ENCODE measurements at places on chromosomes 6 and 20. TPM values are rescaled to one million over a fixed set of nuclear protein-coding genes. Genes with fewer than 3 reads are reported as not detected.

MAP3K5 gene
- 17.6 TPM for total RNA-seq

USP49 gene
- 1.4 TPM for total RNA-seq

HLA-DRA gene
- total RNA-seq: not detected

BTN1A1 gene
- total RNA-seq: not detected

PSMA7 gene
- 487 TPM for total RNA-seq

TREML2 gene
- total RNA-seq: not detected

KCNK16 gene
- total RNA-seq: not detected

HLA-DRB1 gene
- not detected for total RNA-seq

CRISP2 gene
- total RNA-seq: not detected

MCCD1 gene
- not detected for total RNA-seq

FOXS1 gene
- not detected for total RNA-seq

VWA7 gene
- total RNA-seq: 0.28 TPM

DNA sequence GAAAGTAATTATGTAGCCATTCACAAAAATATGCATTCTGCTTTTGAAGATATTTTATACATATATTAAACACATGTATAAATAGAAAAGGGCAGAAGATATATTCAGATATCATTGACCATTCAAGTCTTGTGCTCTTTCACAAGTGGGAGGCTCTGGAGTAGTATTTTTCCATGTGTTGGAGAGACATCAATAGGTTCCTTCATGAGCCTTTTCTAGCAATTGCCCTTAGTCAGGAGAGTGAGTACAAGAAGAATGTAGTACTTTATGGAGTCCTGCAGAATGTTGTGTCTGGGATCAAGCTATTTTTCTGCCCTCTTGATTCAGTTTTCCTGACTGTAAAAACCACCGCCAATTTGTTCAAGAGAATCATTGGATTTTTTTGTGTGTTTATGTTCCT lies 117.9 kb downstream of the LRRC1 start:
- no peak for DNase-seq

- no peak for DNase-seq
Measured at GRCh38 chr6:56459030-56459805, 183.5 kb downstream of the DST start.

DNA sequence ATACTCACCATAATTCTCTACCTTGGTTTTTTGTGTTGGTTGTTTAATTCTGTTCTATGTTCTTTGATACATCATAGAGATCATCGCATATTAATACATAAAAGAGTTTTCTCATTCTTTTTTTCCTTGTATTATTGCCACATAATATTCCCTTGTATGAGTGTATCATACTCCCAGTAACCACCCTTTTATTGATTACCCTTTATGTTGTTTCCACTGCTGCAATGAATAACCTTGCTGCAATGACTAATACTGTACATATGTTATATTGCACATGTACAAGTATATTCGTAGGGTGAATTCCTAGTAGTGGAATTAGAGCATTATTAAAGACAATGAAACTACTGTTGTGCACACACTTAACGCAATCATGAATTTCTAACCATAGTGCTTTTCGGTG lies 9.1 kb upstream of the SF3B5 start:
- no peak for DNase-seq

GRCh38 chr6:113271437-113271836 lies 585.7 kb upstream of the MARCKS start:
- no peak for DNase-seq

DNA sequence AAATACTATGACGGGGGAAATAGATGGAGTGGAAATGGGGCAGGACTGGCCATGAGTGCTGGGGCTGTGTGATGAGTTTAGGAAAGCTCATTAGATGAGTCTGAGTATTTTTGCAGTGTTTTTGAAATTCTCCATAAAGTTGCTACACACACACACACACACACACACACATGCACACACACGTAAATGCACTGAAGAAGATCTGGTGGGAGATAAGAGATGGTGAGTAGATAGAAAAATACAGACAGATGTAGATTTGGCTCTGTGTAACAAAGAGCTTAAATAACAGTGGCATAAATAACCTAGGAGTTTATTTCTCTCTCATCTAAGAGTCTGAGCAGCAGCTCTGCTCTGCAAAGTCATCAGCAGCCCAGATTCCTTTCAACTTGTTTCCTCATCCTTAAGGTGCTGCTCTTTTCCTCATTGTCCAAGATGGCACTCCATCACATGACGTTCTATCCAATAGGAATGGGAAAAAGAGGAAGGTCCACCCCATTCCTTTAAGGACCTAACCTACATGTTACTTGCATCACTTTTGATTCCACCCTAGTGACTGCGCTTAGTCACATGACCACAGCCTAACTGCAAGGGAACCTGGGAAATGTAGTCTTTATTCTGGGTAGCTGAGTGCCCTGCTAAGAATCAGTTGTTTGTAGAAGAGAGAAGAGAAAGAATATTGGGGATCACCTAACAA lies 76.4 kb downstream of the EYA2 start:
- DNase-seq: peak; percentile 97

- DNase-seq: peak; percentile 77
Measured at GRCh38 chr6:159919011-159919511, 28.3 kb downstream of the MAS1 start.

GRCh38 chr6:12343440-12344162 lies 53.4 kb downstream of the EDN1 start:
- DNase-seq: peak; percentile 44

GRCh38 chr6:113709936-113710509 lies 147.1 kb upstream of the MARCKS start:
- no peak for DNase-seq

DNA sequence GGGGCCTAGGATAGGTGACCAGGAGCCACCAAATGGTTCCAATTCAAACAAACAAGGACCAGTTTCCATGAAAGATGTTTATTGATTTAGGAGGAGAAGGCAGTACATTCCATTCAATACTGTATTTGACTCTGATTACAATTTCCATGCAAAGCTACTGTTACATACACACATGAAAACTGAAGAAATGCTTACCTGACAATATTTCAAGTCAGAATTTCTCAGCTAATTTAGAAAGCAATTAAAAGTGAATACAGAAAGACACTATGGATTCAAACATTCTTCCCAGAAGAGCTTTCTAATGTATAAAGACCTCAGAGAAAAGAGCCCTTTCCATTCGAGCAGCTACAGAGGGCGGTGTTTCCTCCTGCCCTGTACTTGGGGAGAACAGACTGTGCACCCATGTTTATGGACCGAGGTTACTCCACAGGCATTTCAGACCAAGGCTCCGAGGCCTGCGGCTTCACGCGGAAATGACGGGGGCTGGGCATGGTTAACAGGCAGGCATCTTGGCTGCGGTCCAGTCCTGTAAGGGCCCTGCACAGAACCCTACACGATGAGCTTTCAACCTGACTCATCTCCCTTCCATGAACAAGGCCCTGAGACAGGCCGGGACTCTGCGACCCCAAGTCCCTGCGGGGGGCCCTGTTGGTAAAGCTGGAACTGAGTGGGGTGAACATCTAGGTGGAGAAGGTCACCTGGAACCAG lies 25.7 kb upstream of the TCFL5 start:
- peak; percentile 96 for DNase-seq

- DNase-seq: peak; percentile 77
Measured at GRCh38 chr6:152552616-152553209, 84.4 kb downstream of the SYNE1 start.

- no peak for DNase-seq
Measured at GRCh38 chr6:33690766-33691165, 20.7 kb downstream of the UQCC2 start.

GRCh38 chr6:75327807-75328206 lies 43.2 kb upstream of the TMEM30A start:
- no peak for DNase-seq

DNA sequence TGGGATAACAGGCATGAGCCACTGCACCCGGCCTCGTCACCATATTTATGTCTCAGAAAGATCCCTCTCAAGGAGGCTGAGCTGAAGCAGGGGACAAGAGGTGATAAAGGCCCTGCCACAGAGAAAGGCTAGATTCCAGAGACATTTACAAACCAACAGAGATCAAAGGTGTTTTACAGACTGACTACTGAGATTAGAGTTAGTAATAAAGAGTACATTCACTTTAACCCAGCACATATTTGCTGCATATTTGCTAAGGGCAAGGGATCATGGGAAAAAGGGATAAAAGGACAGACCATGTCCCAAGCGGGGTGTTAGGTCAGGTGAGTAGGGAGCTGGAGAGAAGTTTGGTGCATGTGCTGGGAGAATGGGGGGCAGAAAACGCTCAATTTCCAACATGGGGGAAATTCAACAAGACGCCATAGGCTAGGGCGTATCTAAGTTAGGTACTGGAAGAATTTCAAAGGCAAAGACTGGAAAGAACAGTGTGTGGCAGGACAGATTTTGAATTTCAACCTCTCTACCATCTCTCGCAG lies 43.8 kb upstream of the SEC63 start:
- DNase-seq: no peak

DNA sequence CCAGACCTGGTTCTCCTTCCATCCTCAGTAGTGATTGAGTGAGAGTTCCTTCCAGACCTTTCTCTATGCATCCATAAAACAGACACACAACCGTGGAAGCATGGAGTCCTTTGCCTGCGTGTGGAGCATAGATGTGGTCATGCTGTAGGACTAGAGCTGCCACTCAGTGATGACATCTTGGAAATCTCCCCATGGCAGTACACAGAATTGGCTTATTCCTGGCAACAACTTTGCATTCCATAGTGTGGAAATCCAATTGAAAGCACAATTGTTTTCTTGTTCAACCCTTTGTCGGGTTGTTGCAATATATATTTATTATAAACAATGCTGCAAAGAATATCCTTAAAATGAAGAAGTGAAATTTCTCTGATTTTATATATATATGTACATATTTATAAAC lies 547.8 kb downstream of the CDH26 start:
- DNase-seq: no peak

DNA sequence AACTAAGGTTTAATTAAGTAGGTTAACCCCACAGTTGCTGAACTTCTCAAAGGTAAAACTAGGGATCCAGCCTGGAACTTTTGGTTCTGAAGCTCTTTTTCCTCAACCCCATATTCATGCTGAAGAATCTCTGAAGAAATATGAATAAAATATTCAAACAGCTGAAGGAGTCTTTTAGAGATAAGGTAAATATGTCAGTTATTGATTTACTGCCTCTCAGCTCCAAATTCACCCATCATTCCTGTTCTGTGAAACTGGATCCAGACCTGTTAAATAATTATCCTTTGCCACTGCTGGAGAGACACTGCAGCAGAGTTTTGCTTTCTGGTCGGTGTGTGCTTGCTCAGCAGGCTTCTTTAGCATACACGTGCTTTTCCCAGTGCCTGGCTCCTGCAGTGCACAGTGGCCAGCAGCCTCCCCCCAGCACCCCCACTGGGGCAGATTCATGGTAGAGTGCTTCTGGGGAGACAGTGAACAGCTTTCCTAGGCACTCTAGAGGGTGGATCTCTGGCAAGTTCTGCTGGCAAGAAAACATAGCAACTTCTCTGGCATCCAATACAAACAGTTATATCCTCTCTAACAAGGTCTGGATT lies 62.0 kb upstream of the BCLAF1 start:
- no peak for DNase-seq

DNA sequence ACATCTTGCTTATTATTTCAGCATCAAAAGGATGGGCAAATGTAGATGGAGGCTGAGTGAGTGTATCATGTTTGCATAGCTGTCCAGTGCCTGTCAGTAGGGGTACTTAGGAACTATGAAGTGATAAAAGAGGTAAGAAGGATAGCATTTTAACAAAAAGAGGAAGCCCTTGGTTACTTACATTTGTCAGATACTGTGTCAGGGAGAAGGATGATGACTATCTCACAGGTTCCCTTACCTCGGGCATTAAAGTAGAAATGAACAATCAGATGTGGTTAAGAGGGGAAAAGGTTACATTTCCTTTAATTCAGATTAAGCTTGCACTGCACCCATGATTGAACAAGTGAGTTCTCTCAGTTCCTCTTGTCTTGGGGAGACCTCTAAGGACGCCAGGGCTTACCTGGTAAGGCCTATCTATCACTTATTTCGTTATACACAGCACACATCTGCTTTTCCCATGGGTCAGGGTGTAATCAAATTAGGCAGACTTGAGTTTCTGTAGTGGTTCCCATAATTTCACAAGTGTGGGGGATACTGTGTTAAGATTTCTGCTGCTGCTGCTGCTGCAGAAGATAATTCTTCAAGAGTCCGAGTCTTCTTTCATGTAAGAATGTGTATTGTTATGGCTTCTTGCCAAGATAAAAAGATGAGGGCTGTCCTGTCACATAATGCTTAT lies 4.5 kb downstream of the FOXO3 start:
- DNase-seq: no peak

GRCh38 chr6:1596088-1596852 lies 13.4 kb upstream of the FOXC1 start:
- peak; percentile 45 for DNase-seq

- no peak for DNase-seq
Measured at GRCh38 chr6:112116221-112116620, 28.8 kb downstream of the FAM229B start.

- DNase-seq: peak; percentile 9
Measured at GRCh38 chr20:6651016-6651415, 116.5 kb upstream of the BMP2 start.

GRCh38 chr20:47396762-47397476 lies 40.4 kb upstream of the ZMYND8 start:
- no peak for DNase-seq

DNA sequence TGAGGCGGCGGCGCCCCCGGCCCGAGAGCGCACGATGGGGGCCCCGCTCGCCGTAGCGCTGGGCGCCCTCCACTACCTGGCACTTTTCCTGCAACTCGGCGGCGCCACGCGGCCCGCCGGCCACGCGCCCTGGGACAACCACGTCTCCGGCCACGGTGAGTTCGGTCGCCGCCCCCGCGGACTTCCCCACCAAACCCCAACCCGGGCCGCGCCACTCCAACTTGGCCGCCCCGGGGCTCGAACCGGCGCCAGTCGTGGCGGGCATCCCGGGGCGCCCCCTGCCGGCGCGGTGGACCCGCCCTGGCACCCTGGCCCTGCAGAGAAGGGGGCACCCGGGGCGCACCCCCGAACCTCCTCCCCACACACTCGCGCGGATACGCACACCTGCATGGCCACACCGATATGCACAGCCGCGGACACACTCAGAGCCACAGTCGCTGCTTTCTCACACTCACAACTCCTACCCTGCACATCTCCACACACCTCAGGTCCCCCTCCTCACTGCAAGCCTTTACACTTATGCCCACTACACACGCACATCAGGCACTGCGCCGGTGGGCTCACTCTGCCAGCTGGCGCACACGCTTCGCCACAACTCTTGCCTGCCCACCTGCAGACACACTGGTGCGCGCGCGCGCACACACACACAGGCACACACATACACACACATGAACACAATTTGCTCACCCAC lies 535 bp downstream of the VSTM2L start:
- no peak for DNase-seq

GRCh38 chr20:47099825-47100441 lies 205.3 kb downstream of the EYA2 start:
- DNase-seq: peak; percentile 33

DNA sequence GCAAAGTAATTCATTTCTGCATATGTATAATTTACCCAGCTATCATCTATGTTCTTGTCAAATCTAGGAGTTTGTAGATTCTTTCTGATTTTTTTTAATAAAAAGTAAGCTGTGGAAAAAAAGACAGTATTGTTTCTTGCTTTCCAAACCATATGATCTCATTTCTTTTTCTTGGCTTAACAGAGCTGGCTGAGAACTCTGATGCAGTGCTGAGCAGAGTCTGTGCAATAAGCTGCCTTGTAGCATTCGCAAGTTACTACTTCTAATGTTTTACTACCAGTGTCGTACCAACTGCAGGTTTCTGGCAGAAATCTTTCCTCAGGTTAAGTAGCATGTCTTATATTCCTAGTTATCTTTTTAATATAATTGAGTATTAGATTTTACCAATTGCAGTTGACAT lies 15.6 kb downstream of the RRBP1 start:
- peak; percentile 60 for DNase-seq

GRCh38 chr20:33372993-33373441 lies 28.3 kb downstream of the CDK5RAP1 start:
- peak; percentile 72 for DNase-seq

GRCh38 chr6:157808405-157808950 lies 14.6 kb upstream of the SNX9 start:
- no peak for DNase-seq
